Left renal cortex interstitium (tissue), 4 donors: ENCODE measurements at places on chromosomes 5 and 9. TPM values are rescaled to one million over a fixed set of nuclear protein-coding genes. Genes with fewer than 3 reads are reported as not detected.
A peak's percentile ranks its signal among the peaks of the same experiment; 100 is the strongest.

The CACNA1B gene
- polyA plus RNA-seq, result 0.39 TPM

GRCh38 chr5:5381310-5381913 is 41.1 kb upstream of the ICE1 start:
- DNase-seq, result no peak

The SLC44A1 gene
- 49.4 TPM for polyA plus RNA-seq

- DNase-seq, result no peak
These were observed 37.6 kb upstream of the MAST4 start for GRCh38 chr5:66558560-66558959.

GRCh38 chr9:100534401-100534800 is 43.5 kb upstream of the CAVIN4 start:
- DNase-seq, result no peak

GRCh38 chr5:171578049-171578828 is 158.8 kb downstream of the FGF18 start:
- no peak for DNase-seq

DNA sequence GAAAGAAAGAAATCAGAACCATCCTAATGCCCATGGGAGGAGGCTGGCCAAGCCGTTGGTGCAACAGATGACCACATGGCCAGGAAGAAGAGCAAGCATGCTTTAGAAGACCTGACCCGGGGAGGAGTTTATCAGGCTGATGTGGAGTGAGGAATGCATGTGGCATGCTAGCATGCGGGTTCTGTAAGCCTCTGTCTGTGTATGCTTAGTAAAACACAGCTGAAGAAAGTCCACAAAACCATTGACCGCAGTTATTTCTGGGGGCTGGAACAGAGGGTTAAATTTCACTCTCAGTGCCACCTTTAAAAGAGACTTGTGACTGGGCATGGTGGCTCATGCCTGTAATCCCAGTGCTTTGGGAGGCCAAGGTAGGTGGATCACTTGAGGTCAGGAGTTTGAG is 19.1 kb downstream of the GFI1B start:
- DNase-seq, result no peak

The PCDHB11 gene
- polyA plus RNA-seq, result 5.6 TPM

The INSYN2B gene
- 1.5 TPM for polyA plus RNA-seq

The TNC gene
- polyA plus RNA-seq, result 464 TPM

DNA sequence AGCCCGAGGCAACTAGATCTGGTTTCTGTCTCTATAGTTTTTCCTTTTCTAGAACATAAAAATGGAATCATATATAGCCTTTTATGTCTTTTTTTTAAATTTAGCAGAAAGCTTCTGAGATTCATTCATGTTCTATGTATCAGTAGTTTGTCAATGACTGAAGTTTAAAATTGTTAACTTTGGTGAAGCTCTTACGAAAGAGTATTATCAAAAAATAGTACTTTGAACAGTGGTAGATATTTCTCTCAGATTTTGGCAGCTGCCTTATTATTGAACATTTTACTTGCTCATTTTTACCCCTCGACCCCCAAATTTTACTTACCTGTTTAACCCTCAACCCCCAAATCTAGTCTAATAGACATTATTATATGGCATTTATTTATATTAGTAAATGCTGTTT is 10.2 kb downstream of the NIPBL start:
- no peak for DNase-seq

The GPR151 gene
- polyA plus RNA-seq, result not detected

GRCh38 chr9:26662476-26662875 is 230.1 kb downstream of the CAAP1 start:
- DNase-seq, result no peak

GRCh38 chr5:14906628-14907027 is 35.0 kb upstream of the ANKH start:
- no peak for DNase-seq

DNA sequence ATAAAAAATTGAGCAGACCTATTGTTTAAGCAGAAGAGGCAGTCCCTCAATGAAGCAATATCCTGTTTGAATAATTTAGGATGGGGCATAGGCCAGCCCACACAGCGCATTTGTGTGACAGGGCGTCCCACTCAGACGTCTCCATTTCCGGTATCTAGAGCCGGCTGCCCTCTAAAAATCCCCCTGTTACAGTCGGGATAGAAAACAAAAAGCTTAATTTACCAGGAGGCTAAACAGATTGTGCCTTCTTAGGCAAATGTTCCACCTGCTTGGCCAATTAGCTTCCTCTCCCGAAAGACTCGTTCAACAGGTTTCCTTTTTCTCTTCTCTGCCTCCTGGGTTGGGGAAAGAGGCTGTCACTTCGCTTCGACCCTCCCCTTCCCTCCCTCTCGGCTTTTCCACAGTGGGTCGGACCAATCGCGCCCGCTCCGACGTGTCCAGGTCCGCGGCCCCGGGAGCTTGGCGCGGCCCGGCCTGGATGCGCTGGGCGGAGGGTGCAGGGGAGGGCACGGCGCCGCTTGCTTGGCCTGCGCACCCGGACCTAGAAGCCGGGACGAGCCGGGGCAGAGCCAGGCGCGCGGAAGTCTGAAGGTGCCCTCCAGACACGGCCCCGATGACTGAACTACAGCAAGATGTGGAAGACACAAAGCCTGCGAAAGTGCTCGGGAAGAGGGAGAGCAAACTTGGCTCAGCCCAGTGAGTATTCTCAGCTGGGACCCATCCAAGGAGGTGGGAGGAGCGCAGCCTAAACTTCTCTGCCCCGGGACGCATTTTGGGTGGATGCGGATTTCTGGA is at the start of gene GRAMD2B:
GRAMD2B (plus strand) TSS at position 416 of the 795 bp plus-strand sequence; CDS start at position 614, 198 bp downstream.
- peak; percentile 80 for DNase-seq

The GABBR2 gene
- polyA plus RNA-seq, result 5.0 TPM

The MYMK gene
- not detected for polyA plus RNA-seq

DNA sequence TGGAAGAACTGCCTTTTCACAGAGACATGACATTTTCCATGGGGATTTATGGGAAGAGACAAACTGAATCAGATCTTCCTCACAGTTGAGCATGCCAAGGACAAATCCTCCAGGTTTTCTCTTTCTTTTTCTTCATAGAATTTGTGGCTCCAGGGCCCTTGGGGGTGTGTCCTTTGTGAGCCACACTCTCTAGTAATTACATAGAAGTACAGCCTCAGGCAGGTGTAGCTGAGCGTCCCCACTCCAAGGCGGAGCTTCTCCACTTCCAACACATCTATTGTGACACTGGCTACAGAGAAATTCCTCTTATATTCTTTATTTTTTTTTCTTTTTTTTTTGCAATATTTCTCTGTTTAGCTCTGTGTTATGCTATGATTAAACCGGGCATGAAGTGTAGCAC is 420.5 kb upstream of the CD180 start:
- no peak for DNase-seq

DNA sequence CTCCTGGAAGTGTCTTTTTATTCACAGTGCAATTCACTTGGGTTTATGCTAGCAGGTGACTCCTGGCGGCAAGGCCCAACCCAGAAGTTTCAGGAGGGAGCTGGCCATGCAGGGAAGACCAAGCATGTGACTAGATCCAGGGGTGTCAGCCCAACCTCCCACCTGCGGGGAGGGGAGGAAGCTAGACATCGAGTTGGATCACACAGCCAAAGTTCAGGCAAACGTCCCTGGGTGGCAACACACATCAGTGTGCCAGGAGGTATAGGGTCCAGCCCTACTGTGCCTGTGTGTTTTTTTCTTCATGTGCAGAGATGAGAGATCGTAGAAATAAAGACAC is 25.3 kb downstream of the PNPLA7 start:
- no peak for DNase-seq

DNA sequence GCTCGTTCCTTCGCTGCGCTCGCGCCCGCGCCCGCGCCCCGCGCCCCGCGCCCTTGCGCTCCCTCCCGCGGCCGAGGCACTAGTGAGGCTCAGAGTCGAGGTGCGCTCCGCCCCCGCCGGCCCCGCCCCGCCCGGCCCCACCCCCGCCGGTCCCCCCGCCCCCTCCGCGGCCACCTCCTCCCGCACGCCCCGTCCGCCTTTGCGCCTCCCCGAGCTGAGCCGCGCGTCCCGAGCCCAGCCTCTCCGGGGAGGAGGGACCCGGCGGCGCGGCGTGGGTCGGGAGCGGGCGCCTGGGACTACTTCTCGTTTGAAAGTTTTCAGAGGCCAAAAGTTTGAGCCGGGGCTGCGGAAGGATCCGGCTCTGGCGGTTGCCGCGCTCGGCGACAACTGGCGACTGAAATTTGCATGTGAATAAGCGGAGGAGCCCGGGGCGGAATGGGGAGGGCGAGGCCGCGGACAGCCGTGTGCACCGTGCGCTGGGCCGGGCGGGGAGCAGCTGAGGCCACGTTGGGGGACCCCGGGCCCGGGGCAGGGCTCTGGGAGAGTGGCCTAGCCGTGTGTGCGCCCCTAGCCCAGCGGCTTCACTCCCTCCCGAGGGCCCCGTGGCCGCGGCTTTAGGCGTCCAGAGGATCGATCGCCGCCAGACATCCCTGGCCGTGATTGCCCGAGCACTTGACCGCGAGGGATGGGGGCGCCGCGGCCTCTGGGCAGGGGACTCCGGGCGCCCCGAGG is at the start of gene NOTCH1:
NOTCH1 (minus strand) TSS at position 84 of the 732 bp plus-strand sequence. CDS start 262 bp downstream, outside the sequence.
- DNase-seq, result peak; percentile 82

DNA sequence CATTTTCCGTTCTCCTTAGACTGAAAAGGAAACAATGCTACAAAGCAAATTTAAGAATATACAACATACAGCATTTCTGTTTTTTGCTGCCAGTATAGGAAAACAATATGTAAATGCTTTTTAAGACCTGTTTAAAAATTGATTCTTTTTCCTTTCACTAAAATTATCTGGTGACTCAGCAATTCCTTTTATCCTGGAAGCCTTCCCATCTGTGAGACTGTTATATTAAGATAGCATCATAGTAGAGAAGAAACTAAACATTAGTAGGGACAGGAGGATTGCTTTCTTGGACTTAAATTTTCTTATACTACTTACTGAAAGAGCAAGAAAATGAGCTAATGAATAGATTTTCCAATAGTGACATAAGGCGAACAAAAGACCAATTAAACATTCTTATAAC is 30.0 kb upstream of the GPR21 start:
- DNase-seq, result no peak

- DNase-seq, result no peak
These were observed 19.2 kb upstream of the SHB start for GRCh38 chr9:38088006-38088925.

- no peak for DNase-seq
These were observed 6.9 kb downstream of the ADGRV1 start for GRCh38 chr5:90565491-90565890.

The ERP44 gene
- 40.2 TPM for polyA plus RNA-seq

The IL9 gene
- not detected for polyA plus RNA-seq

The BTF3 gene
- 1,032 TPM for polyA plus RNA-seq

DNA sequence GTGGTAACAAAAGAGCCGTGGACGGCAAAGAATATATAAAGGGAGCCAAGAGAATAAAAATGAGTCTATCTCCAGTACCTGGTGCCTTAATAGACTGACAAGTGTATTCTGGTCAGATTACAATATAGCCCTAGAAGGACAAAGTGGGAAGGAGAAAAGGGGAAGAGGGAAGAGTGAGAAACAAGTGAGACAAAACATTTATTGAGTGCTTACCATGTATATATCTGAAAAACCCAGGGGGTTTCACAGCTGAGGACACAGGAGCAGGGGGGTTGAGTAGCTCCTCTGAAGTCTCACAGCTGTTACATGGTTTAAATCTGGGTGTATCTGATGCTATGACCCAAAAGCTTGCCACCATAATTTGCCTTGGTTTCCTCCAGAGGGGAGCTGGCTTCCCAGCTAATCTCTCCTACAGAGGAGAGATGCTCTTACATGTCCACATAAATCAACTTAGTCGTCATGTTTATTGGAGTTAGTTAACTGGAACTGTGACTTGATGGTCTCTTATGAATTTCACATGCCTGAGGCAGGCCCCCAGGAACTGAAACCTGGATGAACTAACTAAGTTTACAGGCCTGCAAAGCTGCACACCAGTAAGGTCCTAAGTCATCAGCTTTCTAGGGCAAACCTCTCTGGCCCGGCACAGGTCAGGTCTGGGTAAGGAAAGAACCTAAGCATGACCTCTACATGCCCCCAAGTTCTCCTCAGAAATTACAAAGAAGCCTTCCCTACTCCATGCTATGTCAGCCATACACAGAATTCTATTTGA is 15.5 kb downstream of the SIL1 start:
- no peak for DNase-seq

The CDH6 gene
- 74.3 TPM for polyA plus RNA-seq

GRCh38 chr5:114305402-114306207 is 56.3 kb upstream of the KCNN2 start:
- peak; percentile 23 for DNase-seq

- DNase-seq, result no peak
These were observed 77.3 kb upstream of the TBCA start for GRCh38 chr5:77853353-77853907.

The MTAP gene
- polyA plus RNA-seq, result 39.6 TPM

GRCh38 chr9:107929443-107929842 is 439.9 kb upstream of the KLF4 start:
- no peak for DNase-seq

The CMBL gene
- 48.6 TPM for polyA plus RNA-seq

The CDH9 gene
- 10.2 TPM for polyA plus RNA-seq

The PALM2AKAP2 gene
- 9.0 TPM for polyA plus RNA-seq

- DNase-seq, result no peak
These were observed 72.7 kb downstream of the KCNN2 start for GRCh38 chr5:114434396-114435219.

DNA sequence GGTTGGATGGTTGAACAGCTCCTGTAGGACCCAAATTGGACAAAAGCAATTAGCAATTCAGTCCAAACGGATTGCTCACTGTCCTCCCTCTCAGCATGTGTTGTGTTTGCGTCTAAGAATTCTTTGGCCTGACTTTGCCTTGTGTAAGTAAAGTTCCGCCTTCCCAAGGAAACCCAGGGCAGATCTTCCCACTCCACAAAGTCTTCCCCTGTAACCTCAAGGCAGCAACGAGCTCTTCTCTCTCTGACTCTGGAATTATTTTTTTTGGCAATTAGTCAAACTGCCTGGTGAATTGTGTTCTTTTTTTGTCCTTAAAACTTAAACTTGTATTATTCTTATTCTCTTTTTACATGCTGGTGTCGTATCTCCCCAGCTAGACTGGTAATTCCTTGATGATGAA is 20.7 kb upstream of the BASP1 start:
- DNase-seq, result no peak
